ENCODE measurements at places on chromosomes 5 and 9.

GRCh38 chr5:103145196-103145595 lies 25.1 kb downstream of the PPIP5K2 start:
- no peak for DNase-seq

- DNase-seq = no peak
Observed at GRCh38 chr5:22644859-22645258, 208.3 kb downstream of the CDH12 start.

DNA sequence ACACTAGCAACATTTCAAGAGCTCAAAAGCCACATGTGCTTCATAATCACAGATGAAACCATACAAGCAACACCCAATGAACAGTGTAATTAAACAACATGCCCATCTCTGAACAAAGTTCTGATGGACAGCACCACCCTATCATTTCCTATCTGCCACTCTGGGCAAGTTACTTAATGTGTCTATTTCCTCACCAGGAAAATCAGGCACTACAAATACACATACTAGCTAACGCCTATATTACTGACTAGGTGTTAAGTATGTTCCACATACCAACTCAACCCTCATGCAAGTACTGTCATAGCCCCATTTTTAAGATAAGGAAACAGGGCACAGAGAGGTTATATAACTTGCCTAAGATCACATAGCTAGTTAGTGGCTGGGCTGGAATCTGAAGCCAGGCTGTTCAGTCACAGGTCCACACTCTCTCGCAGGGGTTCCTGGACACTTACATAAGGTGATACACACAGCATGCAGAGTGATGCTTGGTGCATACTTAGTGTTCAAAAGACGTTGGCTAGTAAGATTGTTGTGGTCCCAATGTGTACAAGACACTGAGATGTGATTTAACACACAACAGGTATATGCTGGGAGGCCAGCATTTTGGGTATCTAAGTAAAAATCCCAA lies 24.2 kb downstream of the CORO2A start:
- DNase-seq = no peak

- DNase-seq = no peak
Observed at GRCh38 chr5:121158451-121158850, 693.2 kb upstream of the FTMT start.

DNA sequence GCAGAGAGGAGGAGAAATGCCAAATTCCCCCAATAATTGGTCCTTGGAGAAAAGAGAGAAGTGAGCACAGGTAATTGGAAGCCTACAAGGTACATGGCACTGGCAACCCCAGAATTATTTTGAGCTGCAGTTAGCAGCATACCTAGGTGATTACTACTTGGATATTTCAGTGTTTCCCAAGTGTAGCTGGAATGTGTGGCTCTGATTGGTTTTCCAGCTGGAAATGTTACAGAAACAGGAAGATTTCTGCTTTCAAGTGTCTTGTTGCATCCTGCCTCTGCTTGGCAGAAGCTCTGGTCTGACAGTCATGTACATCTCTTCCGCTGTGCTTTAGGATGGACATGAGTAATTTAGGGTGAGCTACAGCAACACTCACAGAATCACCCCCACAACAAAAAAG lies 262.1 kb downstream of the ENC1 start:
- no peak for DNase-seq

DNA sequence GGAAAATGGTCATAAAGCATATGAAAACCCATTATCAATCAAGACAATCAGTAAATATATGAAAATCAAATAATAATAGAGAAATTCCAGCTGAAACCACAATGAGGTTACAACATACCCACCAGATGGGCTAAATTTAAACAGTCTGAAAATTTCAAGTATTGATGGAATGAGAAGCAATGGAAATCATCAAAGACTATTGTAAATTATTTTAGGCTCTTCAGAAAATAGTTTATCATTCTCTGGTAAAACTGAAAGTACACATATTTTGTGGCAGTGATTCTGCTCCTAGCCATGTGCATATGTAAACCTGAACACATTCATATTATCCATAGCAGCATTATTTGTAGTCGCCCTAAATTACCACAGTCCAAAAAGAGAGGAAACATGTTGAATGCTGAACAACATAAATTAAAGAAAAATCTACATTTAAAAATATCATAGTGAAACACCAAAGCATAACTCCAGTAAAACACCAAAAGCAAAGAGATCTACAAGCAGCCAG lies 215.3 kb downstream of the PRELID2 start:
- no peak for DNase-seq

DNA sequence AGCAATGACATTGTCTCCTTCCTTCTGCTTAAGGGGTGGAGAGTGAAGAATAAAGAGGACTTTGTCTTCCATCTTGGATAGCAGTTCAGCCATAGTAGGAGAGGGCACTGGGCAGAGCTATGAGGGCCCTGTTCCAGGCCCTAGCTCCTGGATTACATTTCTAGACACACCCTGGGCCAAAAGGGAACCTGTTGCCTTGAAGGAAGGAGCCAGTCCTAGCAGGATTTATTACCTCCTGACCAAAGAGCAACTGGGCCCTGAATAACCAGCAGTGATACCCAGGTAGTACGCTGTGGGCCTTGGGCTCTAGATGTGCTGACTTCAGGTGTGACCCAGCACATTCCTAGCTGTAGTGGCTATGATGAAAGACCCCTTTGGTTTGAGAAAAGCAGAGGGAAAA lies 95.8 kb downstream of the RMI1 start:
- no peak for DNase-seq
